ENCODE measurements at places on chromosomes 16 and 17.

DNA sequence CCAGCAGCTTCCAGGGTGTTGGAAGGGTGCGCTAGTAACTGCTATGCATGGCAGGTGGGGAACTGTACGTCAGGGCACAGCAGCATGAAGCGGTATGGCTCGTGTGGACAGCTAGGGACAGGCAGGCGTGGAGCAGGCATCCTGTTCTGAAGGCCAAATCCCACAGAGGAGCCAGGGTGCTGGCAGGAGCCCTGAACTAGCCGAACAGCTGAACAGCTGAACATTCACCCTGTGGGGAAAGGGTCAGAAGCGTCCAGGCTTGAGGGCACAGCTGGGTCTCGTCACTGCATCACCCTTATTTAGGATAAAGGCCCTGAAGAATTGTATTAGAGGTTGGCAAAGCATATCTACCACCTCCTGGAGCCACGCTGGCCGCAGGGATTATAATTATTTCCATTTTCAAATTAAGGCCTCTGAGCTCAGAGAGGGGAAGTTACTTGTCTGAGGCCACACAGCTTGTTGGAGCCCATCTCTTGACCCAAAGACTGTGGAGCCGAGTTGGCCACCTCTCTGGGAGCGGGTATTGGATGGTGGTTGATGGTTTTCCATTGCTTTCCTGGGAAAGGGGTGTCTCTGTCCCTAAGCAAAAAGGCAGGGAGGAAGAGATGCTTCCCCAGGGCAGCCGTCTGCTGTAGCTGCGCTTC, 3.3 kb upstream of the STH start:
- DNase-seq = no peak

DNA sequence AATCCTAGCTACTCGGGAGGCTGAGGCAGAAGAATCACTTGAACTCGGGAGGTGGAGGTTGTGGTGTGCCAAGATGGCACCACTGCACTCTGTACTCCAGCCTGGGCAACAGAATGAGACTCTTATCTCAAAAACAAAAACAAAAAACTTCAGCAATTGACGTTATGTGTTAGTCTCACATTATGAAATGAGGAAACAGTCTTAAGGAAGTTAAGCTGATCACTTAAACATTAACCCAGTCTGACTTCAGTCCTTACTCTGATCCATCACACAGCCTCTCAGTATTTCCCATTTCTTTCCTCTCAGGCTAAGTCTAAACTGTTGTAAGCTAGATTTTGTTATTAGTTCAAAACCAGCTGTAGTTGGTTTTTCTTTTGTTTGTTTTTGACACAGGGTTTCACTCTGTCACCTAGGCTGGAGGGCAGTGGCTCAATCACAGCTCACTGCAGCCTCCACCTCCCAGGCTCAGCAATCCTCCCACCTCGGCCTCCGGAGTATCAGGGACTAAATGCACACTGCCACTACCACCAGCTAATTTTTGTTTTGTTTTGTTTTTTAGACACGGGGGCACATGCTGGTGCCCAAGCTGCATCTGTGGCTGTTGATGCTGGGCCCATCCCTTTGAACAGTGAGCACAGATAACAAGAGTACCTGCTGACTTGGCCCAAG, 6.3 kb downstream of the JPT1 start:
- no peak for DNase-seq

DNA sequence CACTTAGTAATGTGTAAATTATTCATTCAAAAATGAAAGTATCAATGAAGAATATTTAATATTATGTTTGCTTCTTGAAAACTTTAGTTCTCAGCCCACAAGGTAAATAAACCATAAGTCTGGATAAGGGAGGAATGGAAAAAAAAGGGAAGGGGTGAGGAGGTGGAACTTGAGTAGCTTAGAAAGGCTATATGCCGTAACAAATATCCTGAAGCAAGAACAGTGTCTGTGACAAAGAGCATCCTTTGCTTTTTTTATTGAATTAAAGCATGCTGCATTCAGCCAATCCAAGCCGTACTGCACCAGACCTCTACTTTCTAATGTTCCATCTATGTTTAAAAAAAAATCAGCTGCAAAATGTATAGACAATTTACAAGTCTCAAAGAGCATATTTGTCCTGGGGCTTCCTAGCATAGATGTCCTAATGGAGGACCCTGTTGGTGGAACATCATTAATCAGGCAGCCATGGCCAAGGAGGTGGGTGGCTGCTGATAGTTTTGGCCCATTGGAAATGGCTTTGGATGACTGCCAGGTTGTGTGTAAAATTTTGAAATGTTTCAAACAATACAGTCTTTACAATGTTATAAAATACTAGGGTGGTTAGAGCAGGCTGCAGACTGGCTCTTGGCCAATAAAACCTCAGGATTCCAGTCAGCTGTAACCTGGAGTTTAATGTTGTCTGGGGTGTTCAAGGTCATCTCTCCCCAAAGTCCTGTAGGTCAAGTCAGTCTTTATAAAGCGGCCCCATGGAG, 895.8 kb upstream of the SOX9 start:
- DNase-seq = no peak

GRCh38 chr17:9837551-9838471, 12.1 kb downstream of the GLP2R start:
- DNase-seq = no peak

- DNase-seq = no peak
These were observed 151.6 kb downstream of the FTO start for GRCh38 chr16:53855511-53855910.

DNA sequence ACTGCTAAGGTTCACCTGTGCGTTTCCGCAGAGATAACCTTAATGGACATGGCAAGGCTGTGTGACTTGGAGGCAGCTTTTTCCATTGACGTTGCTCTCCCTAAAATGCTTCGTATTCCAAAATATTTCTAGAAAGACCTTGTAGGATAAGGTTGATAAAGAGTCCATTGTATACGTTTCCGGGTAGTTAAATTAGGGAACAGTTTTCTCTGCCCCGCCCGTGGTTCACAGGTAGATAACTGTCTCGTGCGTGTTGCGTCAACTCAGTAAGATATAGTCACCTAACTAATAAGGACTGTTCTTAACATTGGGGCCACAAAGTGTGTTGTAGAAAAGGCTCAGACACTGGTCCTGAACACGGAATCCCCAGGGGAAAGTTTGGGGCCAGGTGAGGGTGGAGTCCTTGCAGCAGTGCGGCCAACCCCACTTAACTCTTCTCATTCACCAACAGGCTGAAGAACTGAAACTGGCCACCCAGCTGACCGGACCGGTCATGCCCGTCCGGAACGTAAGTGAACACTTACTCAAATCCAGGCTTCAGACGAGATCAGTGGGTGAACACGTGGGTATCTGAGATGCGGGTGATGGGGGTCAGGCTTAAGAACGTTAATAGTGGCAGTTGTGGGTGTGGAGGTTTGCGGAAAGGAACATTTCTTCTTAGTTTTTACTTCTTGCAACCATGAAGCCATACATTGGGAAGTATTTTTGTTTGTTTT, 1.6 kb downstream of the RPL13 start:
- no peak for DNase-seq

- DNase-seq = no peak
These were observed 613 bp downstream of the ECI1 start for GRCh38 chr16:2250652-2251295.

- DNase-seq = no peak
These were observed 52.1 kb upstream of the LYRM9 start for GRCh38 chr17:27945333-27945616.

GRCh38 chr17:79944821-79945391, 90.8 kb downstream of the TBC1D16 start:
- no peak for DNase-seq

DNA sequence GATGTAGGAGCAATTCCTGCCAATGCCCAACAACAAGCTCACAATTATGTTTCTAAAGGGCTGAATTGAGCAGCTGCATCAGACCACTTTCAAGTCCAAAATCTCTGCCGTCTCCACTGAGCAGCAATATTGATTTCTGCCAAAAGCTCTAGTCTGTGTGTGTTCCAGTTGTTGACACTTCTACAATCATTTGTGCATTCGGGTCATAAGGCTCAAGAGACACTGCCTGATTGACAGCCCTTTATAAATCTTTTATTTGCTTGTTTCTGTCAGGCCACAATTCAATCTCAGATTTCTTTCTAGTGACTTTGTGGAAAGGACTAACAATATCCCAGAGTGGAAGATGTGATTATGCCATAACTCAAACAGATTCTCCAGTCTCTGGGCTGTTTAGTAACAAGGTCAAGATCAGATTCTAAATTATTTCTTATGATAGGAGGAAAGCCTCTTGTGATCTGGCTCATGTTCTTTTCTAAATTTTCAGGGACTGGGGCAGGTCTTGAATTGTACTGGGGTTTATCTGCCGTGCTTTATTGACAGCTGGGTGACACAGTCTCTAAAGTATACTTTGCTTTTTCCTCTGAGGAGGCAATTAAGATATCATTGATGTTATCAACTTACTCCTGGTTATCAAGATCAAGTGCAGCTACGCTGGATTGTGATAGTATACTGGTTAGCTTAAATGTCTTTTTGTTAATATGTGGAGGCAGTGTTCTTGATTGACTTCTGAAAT, 377.1 kb downstream of the CNTNAP4 start:
- no peak for DNase-seq

- no peak for DNase-seq
These were observed 11.2 kb downstream of the FOXF1 start for GRCh38 chr16:86521236-86522197.

- DNase-seq = no peak
These were observed 89.1 kb upstream of the NOL11 start for GRCh38 chr17:67628580-67629013.

DNA sequence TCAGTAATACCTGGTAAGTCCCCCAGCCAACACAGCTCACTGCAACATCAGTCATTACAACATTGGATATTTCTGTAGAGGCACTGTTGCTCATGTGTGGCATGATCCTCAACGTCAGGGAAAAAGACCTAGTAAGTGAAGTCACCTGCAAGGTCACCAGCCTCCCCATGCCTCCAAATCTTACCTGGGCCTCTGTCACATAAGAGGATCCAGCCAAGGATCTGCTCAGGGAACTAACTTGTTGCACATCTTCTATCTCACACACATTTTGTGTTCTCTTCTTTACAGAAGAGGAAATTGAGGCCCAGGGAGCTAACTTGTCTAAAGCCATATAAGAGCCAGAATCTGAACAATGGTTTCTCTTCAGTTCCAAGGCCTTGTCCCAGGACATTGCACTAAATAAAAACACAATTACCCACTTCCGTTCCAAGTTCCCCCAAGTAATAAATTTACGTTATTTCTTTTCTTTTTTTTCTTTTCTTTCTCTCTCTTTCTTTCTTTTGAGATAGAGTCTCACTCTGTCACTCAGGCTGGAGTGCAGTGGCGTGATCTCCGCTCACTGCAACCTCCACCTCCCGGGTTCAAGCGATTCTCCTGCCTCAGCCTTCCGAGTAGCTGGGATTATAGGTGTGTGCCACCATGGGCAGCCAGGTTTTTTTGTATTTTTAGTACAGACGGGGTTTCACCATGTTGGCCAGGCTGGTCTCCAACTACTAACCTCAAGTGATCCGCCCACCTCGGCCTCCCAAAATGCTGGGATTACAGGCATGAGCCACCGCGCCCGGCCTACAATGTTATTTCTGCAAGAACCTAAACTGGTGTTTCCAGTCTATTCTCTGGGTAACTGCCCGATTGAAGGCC, 1.3 kb downstream of the SHMT1 start:
- DNase-seq = no peak

- DNase-seq = no peak
These were observed 41.0 kb downstream of the HOXB1 start for GRCh38 chr17:48489781-48490180.

DNA sequence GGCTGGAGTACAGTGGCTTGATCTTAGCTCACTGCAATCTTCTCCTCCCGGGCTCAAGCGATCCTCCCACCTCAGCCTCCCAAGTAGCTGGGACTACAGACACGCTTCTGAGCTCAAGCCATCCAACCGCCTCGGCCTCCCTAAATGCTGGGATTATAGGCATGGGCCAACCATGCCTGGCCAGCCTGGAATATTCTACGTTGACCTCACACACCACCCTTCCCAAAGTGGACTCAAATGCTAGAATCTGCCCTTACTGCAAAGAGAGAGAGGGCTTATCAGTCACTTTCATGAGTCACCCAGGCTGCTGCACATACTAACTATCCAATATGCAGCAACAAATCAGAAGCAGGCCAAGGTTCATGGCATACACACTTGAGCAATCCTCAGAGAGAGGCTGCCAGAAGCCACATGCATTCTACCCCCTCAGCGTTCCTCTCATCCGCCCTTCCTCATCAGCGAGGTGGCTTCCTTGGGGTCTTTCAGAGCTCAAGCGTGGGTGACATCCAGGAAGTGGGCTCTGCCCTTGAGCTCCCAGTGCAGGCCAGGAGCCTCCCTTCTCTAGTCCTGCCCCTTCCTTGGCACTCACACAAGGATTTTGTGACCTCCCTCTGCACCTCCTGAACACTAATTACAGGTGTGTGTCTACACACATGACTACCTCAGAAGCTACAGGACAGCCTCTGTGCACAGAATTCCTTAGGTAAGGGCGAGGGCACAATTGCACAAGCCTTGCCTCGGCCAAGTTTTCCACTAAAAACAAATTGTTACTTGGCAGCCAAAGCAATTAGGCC, 24.8 kb upstream of the SIAH1 start:
- DNase-seq = no peak

DNA sequence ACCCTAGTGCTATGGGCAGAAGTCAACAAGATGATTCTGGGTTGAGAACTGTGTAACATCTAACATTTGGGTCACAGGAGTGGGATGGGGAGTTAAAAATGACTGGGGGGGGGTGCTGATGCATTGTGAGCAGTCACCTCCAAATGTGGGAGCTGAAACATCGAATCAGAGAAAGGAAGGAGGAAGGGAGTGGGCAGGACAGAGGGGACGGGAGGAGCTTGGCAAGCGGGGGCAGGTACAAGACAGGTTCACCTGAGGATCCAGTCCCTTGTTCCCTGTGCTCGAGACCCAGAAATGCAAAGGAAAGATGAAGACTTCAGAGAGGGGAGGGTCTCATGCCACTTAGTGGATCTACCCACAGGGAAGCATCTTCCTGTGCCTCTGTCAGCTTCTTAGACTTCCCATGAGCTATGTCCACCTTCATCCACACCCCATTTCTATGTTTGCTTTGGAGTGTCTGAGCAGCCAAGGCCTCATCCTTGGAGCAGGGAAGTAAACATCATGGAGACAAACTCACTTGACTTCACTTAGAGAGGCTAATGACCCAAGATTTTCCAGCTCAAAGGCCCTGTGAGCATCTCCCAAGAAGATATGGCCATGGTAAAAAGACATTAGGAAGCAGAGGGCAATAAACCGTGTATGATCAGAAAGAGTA, 20.5 kb downstream of the SMPD3 start:
- no peak for DNase-seq

DNA sequence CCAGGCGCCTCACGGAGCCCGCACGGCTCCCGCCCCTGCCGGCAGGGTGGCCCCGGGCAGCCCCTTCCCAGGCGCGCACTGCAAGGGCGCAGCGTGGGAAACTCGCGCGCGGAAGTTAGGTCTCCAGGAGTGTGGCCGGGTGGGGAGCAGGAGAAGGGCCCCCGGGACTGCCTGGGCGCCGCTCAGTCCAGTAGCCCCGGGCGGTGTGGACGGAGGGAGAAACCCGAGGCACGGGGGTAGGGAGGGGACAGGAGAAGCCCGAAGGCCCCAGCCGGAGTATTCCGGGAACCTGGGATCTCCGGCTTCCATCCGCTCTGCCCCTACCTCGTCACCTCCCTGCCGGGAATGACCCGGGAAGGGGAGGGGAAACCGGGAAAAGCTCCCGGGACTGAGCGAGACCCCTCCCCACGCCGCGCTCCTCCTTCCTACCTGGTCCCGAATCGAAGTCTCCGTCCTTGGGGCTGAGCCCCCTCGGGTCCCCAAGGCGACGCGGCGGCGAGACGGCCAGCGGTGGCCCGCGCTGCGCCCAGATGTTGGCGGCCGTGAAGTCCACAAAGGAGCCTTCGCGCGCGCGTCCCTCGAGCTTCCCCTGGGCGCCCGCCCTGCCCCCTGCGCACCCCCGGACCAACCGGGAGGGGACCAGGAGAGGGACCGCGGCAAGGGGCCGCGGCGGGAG, 418 bp downstream of the SOCS3 start:
- DNase-seq = no peak
